ENCODE measurements at places on chromosomes 11 and 22. TPM values are rescaled to one million over a fixed set of nuclear protein-coding genes. Genes with fewer than 3 reads are reported as not detected.

DNA sequence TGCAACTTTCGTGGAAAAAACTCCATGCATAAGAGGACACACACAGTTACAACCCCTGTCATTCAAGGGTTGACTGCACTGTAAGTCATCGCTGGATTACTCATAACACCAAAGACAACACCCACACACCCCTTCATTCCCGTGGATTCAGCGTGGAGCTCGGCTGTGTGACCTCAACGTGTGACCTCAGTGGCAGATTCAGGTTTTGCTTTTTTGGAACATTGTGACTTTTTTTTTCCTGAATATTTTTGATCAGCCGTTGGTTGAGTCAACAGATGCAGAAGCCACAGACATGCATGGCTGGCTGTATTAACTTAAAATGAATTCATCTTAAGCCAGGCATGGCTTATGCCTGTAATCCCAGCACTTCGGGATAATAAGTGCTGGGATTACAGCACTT is 19.7 kb upstream of the MUC5AC start:
- H3K4me1 ChIP-seq: no peaks in the 10 kb centered on the region
- H3K27ac ChIP-seq: no peak overlapping the region
- H3K27me3 ChIP-seq: no peaks in the 10 kb centered on the region
- no peaks in the 10 kb centered on the region for H3K36me3 ChIP-seq
- no peak overlapping the region for H3K4me3 ChIP-seq

- H3K4me1 ChIP-seq: peaks cover 70% of the 10 kb centered on the region
- no peak for DNase-seq
- no peaks in the 10 kb centered on the region for H3K27me3 ChIP-seq
- H3K4me3 ChIP-seq: no peak overlapping the region
- peak overlapping the region; percentile 24 for H3K27ac ChIP-seq
Measured at GRCh38 chr11:67369801-67370284, 3.6 kb downstream of the CLCF1 start.

- H3K27ac ChIP-seq: no peak overlapping the region
- H3K4me3 ChIP-seq: no peak overlapping the region
- no peaks in the 10 kb centered on the region for H3K36me3 ChIP-seq
- no peaks in the 10 kb centered on the region for H3K4me1 ChIP-seq
Measured at GRCh38 chr11:60703374-60703773, 4.0 kb downstream of the MS4A8 start.

GRCh38 chr11:47109051-47109726 is 67.5 kb downstream of the ARFGAP2 start:
- H3K4me1 ChIP-seq: peaks cover 5% of the 10 kb centered on the region
- DNase-seq: no peak
- H3K4me3 ChIP-seq: no peak overlapping the region
- H3K27me3 ChIP-seq: no peaks in the 10 kb centered on the region
- no peaks in the 10 kb centered on the region for H3K36me3 ChIP-seq

DNA sequence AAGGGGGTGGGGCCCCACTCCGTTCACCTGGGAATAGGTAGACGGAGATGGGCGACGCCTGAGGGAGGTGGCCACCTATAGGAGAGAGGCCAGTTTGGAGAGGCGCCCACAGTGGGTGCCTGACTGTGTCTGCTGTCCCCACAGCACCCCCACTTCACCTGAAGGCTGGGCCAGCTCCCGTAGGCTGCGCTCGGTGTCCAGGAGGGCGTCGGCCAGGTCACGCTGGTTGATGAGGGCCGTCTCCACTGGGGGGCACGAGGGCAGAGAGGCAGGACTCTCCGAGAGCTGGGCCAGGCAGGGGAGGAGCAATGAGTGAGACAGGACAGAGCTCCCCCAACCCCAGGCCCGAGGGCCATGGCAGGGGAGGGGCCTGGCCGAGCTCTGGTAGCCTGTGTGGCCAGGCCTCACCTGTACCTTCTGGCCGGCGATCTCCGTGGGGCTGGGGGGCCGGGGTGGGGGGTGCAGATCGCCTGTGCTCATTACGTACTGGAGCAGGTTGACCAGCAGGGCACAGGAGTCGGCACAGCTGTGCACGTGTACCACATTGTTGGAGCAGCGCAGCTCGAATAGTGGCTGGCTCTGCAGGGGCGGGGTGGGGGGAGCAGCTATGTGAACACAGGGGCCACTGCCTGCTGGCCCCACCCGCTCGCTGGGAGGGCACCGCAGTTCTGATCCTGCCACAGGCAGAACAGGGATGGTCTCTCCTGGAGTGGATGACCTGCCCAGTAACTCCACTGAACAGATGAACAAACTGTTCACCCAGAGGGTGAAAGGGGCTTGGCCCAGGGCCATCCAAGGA is 14.7 kb downstream of the ATG2A start:
- no peak for DNase-seq
- no peak overlapping the region for H3K27ac ChIP-seq
- no peaks in the 10 kb centered on the region for H3K4me1 ChIP-seq

DNA sequence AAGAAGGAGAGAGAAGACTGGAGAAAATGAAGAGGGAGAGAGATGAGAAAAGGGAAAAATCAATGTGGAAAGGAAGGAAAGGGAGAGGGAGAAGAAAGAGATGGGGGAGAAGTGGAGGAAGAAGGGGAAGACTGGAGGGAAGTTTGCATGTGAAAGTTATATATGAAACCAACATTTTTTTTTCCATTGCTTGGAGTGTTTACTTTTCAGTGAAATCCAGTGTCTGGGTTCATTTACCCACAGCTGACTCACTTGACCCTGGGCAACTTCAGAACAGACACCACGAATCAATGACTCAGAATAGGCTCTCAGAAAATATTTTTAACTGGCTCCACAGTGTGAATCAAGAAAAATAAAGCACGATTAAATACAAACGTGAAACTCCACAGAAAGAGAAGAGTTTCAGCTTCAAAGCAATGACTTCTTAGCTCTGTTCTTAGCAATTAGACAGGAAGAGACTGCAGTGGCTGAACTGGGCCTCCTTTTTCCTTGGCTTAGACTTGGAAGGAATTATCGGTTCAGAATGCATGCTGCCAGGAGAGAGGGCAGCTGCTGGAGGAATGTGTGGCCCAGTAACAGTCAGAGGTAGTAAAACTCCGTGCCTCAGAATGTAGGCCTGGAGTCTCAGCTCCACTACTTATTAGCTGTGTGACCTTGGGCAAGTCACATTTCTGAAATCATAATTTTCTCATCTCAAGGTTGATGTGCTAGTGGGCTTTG is 237.5 kb downstream of the MIAT start:
- DNase-seq: peak; percentile 51
- H3K36me3 ChIP-seq: no peaks in the 10 kb centered on the region
- H3K4me3 ChIP-seq: no peak overlapping the region
- peak overlapping the region; percentile 28 for H3K27ac ChIP-seq

DNA sequence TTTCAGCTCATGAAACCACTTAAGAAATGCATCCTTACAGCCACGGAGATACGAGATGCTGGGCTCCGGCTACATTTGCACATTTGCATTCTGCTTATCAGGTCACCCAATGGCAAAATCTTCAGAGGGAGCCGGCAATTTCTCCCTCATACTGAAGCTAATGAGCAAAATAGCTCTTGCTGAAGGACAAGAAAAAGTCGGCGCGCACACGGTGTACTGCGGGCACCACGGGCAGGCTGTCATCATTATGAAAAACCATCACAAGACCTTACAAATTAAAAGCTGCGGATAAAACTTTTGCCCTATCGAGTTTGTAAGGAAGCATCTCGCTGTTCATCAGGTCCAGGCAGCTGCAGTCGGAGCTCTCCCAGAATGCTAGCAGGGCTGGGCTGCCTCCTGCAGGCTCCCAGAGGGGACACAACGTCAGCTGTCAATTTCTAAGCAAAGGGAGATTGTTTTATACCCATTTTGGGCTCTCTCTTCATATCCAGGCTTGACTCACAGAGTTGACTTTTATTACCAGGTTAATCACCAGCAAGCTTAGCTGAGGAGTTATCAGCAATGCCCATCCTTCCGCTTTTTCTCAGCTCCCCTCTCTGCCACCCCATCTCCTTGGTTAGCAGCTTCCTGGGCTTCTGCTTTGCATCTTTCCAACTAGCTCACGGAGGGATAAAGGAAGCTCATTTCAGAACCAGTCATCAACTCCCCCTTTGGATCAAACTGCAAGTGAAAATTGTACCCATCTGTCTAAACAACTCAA is 375.1 kb downstream of the OPCML start:
- no peaks in the 10 kb centered on the region for H3K36me3 ChIP-seq
- no peaks in the 10 kb centered on the region for H3K27me3 ChIP-seq
- no peak for DNase-seq
- no peak overlapping the region for H3K27ac ChIP-seq
- no peaks in the 10 kb centered on the region for H3K4me1 ChIP-seq

DNA sequence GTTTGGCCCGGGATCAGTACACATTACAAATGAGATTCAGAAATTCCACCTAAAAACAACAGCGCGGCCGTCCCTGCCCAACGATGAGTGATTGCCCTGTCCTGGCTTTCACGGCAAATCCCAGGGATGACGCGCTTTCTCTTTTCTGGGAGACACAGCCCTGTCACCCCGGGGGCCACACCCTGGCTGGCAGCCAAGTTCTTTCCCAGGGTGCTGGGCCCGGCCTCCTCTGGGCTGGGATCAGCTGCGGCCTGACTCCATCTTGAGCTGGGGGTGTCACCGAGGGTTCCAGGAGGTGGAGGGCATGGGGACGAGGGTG is 82.7 kb downstream of the FBLN1 start:
- no peaks in the 10 kb centered on the region for H3K27me3 ChIP-seq
- H3K36me3 ChIP-seq: no peaks in the 10 kb centered on the region
- peaks cover 12% of the 10 kb centered on the region for H3K4me1 ChIP-seq
- no peak overlapping the region for H3K27ac ChIP-seq
- no peak for DNase-seq
- no peak overlapping the region for H3K4me3 ChIP-seq

- no peak for DNase-seq
- H3K27me3 ChIP-seq: no peaks in the 10 kb centered on the region
- no peak overlapping the region for H3K4me3 ChIP-seq
- no peaks in the 10 kb centered on the region for H3K4me1 ChIP-seq
- H3K27ac ChIP-seq: no peak overlapping the region
- H3K36me3 ChIP-seq: no peaks in the 10 kb centered on the region
Measured at GRCh38 chr11:122190768-122191167, 74.8 kb upstream of the BLID start.

GRCh38 chr11:120832481-120833238 is 191.2 kb upstream of the TBCEL start:
- no peaks in the 10 kb centered on the region for H3K4me1 ChIP-seq
- no peak for DNase-seq
- H3K27me3 ChIP-seq: no peaks in the 10 kb centered on the region
- no peaks in the 10 kb centered on the region for H3K36me3 ChIP-seq

- peaks cover 46% of the 10 kb centered on the region for H3K36me3 ChIP-seq
- peak; percentile 55 for DNase-seq
- peaks cover 13% of the 10 kb centered on the region for H3K4me1 ChIP-seq
- H3K4me3 ChIP-seq: no peak overlapping the region
- no peaks in the 10 kb centered on the region for H3K27me3 ChIP-seq
Measured at GRCh38 chr22:31102441-31103081, 4.8 kb downstream of the SELENOM start.

DNA sequence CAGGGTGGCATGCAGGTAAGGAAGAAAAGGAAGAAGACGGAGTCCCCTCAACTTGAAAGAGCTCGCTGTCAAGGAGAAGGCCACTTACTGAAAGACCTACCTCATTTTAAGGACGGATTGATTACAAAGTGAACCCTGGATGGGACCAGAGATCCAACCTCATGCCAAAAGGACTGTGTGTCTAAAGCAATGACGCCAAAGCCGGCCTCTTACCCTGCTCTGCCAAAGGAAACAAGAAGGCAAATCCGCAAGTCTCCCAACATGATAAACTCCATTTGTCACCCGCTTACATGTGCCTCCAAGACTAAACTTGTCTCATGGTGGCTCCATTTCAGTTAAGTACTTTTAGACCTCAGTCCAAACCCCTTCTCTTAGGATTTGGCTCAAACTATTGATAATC is 148.7 kb upstream of the MTMR2 start:
- H3K27me3 ChIP-seq: no peaks in the 10 kb centered on the region
- no peak overlapping the region for H3K4me3 ChIP-seq
- no peaks in the 10 kb centered on the region for H3K36me3 ChIP-seq

- H3K4me1 ChIP-seq: peaks cover 90% of the 10 kb centered on the region
- H3K27ac ChIP-seq: peak overlapping the region; percentile 87
- H3K4me3 ChIP-seq: no peak overlapping the region
- DNase-seq: no peak
- no peaks in the 10 kb centered on the region for H3K27me3 ChIP-seq
- peaks cover 12% of the 10 kb centered on the region for H3K36me3 ChIP-seq
Measured at GRCh38 chr11:128507936-128508335, 79.4 kb downstream of the ETS1 start.

DNA sequence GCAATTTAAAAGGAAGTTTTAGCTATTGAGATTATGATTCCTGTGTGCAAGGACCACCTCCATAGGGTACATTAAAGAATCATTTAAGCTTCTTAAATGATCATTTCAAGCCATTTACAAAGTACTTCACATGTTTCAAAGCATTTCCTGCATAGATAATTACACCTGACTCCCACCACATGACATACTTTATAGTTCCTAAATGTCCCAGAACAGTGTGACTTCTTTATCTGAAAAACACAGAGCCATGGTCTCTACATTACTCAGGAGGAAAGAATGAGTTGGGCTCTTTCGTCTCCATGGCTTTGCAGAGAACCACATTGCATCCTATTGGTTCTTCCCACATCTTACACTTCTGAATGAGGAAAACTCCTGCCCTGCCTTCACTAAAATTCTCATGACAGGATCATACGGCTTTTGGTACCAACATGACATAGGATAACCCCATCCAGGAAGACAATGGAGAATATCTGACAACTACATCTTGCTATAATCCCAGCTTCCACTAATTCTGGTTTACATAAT is 88.6 kb downstream of the ETS1 start:
- H3K27me3 ChIP-seq: no peaks in the 10 kb centered on the region
- H3K4me3 ChIP-seq: no peak overlapping the region
- H3K27ac ChIP-seq: peak overlapping the region; percentile 98
- H3K36me3 ChIP-seq: peaks cover 4% of the 10 kb centered on the region
- DNase-seq: no peak
- H3K4me1 ChIP-seq: peaks cover 94% of the 10 kb centered on the region

DNA sequence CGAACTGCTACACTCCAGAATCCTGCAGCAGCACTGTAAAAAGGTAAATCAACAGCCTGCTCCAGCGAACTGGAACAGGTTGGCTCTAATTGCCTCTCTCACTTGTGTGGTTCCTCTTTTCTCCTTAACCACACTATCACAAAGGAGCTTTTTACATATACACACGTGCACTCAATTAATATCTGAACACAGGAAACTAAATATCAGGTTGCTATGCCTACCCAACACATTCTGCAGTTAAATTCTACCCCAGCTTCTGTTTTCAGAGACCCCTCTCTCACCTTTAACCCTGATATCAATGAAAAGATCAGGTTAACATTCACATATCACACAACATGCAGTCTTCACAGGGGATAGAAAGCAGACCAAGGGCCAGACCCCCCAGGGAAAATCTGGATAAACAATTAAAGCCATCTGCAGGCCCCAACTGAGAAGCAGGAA is 11.0 kb downstream of the RBFOX2 start:
- no peak overlapping the region for H3K27ac ChIP-seq
- no peaks in the 10 kb centered on the region for H3K27me3 ChIP-seq
- H3K36me3 ChIP-seq: no peaks in the 10 kb centered on the region

- no peaks in the 10 kb centered on the region for H3K4me1 ChIP-seq
- no peak overlapping the region for H3K27ac ChIP-seq
- no peak for DNase-seq
- no peaks in the 10 kb centered on the region for H3K36me3 ChIP-seq
- H3K4me3 ChIP-seq: no peak overlapping the region
Measured at GRCh38 chr11:131302836-131303235, 67.6 kb upstream of the NTM start.

CRYBB2 gene
- total RNA-seq: not detected

PRAME gene
- not detected for total RNA-seq

C1QTNF4 gene
- total RNA-seq: 0.66 TPM

DPP3 gene
- total RNA-seq: 54.5 TPM

INPP5J gene
- 9.0 TPM for total RNA-seq

LMNTD2 gene
- 32.5 TPM for total RNA-seq

C11orf97 gene
- 0.31 TPM for total RNA-seq

SOX10 gene
- not detected for total RNA-seq

SYT13 gene
- not detected for total RNA-seq

LRRC4C gene
- total RNA-seq: not detected

KRTAP5-10 gene
- total RNA-seq: not detected
